ENCODE measurements at places on chromosomes 1 and 21.

DNA sequence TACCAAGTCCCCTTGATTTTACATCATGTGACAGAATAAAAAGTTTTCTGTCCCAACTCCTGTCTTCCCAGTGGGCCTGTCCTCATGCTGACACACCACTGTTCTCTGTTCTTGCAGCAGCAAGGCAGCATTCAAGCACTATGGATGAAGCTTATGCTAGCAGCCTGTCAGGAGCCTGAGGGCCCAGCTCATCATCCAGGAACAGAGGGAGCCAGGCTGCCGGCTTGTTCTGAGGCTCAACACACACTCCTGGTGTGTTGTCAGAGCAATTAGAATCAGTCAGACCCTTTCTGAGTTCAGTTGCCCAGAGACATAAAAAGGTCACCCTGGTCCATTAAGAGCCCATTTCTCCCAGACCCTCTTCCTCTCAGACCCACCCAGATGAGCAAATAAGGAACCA is 282.9 kb downstream of the SEC16B start:
- no peak overlapping the region for H3K27ac ChIP-seq
- H3K27me3 ChIP-seq, result no peaks in the 10 kb centered on the region
- no peaks in the 10 kb centered on the region for H3K4me1 ChIP-seq
- DNase-seq, result no peak
- no peaks in the 10 kb centered on the region for H3K36me3 ChIP-seq

- H3K4me1 ChIP-seq, result no peaks in the 10 kb centered on the region
- no peaks in the 10 kb centered on the region for H3K27me3 ChIP-seq
- H3K36me3 ChIP-seq, result no peaks in the 10 kb centered on the region
- no peak overlapping the region for H3K4me3 ChIP-seq
- H3K27ac ChIP-seq, result no peak overlapping the region
- DNase-seq, result no peak
Observed at GRCh38 chr1:50098591-50099021, 10.1 kb upstream of the ELAVL4 start.

DNA sequence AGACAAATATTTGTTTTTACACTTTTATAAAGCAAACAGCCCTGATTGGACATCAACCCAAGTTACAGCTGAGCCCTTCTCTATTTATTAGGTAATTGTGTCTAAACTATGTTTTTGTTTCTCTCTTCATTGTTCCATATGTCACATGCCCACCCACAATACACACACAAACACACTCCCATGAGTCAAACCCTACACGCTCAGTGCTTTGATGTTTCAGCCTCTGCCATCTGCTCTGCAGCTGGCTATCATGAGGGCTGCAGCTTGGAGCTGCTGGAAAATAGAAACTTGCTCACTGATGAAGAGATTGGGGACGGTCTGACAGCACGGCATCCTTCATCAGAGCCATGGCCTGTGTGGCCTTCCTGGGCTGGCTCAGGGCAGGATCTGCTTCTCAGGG is 41.7 kb downstream of the PSMG1 start:
- DNase-seq, result no peak
- H3K4me1 ChIP-seq, result no peaks in the 10 kb centered on the region
- H3K4me3 ChIP-seq, result no peak overlapping the region
- H3K27me3 ChIP-seq, result peaks cover 2% of the 10 kb centered on the region
- no peaks in the 10 kb centered on the region for H3K36me3 ChIP-seq
- H3K27ac ChIP-seq, result no peak overlapping the region

DNA sequence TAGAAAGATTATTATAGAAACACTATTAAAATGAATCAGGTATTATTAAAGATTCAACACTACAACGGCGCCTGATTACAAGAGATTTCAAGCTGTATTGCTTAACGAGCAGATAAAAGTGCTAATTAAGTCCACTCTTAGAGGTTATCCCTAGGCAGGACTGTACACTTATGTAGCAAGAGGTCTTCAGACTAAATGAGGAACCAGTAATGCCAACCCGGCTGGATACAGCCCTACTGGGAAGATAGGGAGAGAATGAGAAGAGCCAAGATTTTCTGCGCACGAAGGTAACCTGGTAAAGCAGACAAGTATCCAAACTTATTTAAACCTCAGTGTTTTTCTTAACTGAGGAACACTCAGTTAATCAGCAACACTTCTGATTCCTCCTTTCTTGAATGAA is 115.7 kb upstream of the HIVEP3 start:
- H3K36me3 ChIP-seq, result no peaks in the 10 kb centered on the region
- no peaks in the 10 kb centered on the region for H3K27me3 ChIP-seq
- H3K4me3 ChIP-seq, result peak overlapping the region; percentile 88
- no peak overlapping the region for H3K27ac ChIP-seq

DNA sequence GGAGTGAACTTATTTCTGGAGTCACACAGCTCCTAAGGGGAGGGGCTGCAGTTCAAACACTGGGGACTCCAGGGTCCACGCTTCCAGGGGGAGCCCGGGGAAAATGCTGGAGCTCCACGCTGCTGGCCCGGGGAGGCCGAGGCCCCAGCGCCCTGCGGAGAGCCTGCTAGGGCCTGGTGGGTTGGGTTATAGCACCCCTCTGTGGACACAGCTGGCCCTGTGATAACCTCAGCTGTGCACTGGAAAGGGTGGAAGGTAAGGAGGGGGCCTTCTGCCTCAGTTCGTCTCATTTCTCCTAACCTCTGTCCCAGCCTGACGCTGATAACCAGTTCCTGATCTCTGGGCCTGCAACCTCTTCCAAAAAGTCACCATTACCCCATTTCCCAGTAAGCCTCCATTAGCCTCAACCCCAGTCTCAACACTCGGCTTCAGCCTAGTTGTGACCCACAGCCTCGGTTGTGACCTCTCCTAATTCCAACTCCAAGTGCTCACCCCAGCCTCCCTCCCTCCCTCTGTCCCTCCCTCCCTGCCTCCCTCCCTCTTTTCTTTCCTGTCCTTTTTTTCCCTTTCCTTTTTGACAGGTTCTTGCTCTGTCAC is 7.1 kb downstream of the NBL1 start:
- DNase-seq, result peak; percentile 77
- no peaks in the 10 kb centered on the region for H3K27me3 ChIP-seq
- H3K36me3 ChIP-seq, result no peaks in the 10 kb centered on the region
- peaks cover 38% of the 10 kb centered on the region for H3K4me1 ChIP-seq

GRCh38 chr1:218863987-218864386 is 309.7 kb upstream of the LYPLAL1 start:
- H3K4me1 ChIP-seq, result no peaks in the 10 kb centered on the region
- H3K27me3 ChIP-seq, result no peaks in the 10 kb centered on the region
- no peaks in the 10 kb centered on the region for H3K36me3 ChIP-seq
- H3K4me3 ChIP-seq, result no peak overlapping the region

DNA sequence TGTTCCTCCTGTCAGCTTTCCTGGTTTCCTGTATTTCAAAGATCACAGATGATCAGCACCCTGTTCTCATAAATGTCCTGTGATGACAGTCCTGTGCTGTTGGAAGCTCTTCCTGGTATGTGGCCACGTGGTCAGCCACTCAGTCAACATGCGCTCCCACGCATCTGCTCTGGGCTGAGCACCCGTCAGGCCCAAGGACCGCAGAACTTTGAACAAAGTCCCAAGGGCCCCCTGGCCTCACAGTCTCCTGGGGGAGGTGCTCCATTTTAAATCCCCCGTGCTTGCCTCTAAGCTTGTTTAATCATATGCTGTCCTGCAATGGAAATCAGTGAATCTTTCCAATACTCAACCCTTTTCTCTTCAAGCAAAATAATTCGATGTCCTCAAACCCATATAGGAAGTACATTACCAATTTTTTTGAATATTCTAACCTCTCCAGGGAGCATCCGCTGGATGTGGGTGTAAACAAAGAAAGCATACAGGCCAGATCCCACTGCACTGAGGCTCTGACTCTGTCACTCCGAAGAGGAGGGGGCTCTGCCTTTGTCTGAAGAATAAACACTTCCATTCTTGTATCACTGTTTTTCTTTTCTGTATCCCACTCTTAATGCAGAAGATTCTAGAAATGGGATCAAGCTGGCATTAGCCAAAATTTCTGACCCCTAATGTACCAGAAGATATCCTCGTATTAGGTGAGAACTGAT is 250.3 kb downstream of the SDCCAG8 start:
- no peak overlapping the region for H3K4me3 ChIP-seq
- H3K36me3 ChIP-seq, result peaks cover 29% of the 10 kb centered on the region
- no peak for DNase-seq

GRCh38 chr1:199758626-199759255 is 268.8 kb upstream of the NR5A2 start:
- no peaks in the 10 kb centered on the region for H3K36me3 ChIP-seq
- DNase-seq, result no peak
- no peaks in the 10 kb centered on the region for H3K27me3 ChIP-seq
- no peaks in the 10 kb centered on the region for H3K4me1 ChIP-seq
- no peak overlapping the region for H3K27ac ChIP-seq

DNA sequence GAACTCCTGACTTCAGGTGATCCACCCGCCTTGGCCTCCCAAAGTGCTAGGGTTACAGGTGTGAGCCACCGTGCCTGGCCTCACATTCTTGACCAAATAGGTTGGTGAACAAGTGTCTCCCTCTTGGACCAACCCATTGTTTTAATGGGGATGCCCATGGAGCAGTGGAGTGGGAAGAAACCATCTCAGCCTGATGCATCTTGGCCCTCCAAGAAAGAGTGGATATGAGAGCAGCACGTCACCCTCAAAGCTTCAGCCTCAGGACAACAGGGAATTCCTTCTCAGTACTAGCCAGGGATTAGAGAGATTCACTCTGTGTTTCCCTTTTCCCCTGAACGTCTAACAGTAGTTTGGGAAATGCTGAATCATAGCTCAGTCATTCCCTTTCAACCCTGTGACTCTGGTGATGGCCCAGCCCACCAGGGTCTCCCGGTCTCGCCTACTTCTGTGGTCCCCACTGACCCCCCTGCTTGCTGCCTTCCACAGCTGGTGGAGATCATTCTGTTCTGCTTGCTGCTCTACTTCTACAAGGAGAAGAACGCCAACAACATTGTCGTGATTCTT is 37.4 kb downstream of the NIPAL3 start:
- no peaks in the 10 kb centered on the region for H3K4me1 ChIP-seq
- no peaks in the 10 kb centered on the region for H3K27me3 ChIP-seq
- no peak overlapping the region for H3K4me3 ChIP-seq
- no peak for DNase-seq

DNA sequence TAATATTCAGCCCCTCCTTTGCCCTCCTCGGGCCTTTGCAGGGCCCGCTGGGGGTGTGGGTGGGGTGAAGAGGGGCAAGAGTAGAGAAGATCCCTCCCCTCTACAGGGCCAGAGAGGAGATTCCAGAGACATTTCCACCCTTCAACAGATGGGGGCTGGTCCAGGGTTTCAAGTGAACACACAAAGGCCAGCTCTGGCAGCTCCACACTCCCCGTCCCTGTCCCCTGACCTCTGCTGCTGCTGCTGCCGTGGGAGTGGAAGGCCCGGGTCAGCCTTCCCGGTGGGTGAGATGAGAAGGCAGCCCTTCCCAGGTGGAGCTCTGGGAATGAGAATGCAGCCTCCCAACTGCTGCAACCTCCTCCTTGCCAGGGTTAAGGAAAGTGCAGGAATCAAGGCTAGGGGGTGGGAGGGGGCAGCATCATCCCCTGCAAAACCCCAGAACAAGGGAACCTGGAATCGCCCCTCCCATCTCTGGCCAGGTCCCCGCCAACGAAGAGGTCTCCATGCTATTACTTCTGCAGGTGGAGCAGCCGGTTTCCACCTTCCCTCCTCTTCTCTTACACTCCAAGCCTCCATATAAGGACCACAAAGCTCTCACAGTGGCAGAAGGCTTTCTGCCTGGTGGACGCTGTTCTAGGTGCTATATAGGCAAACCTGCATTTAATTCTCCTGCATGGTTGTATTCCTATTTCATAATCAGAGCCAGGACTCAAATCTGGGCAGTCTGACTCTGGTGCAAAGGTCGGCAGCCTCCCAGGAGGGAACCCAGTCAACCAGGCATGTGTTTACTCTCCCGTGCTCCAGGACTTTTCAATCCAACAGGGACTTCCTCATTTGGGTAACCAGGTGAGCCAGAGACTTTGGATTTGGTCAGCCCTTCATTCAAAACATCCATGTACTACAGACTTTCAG is 22.9 kb upstream of the ARHGEF10L start:
- H3K4me3 ChIP-seq, result no peak overlapping the region
- DNase-seq, result no peak
- H3K4me1 ChIP-seq, result no peaks in the 10 kb centered on the region
- no peaks in the 10 kb centered on the region for H3K27me3 ChIP-seq
- no peaks in the 10 kb centered on the region for H3K36me3 ChIP-seq
- H3K27ac ChIP-seq, result no peak overlapping the region

GRCh38 chr21:43754948-43755781 is 20.9 kb downstream of the CSTB start:
- no peak overlapping the region for H3K4me3 ChIP-seq
- H3K27ac ChIP-seq, result no peak overlapping the region
- H3K36me3 ChIP-seq, result peaks cover 62% of the 10 kb centered on the region
- DNase-seq, result no peak
- no peaks in the 10 kb centered on the region for H3K27me3 ChIP-seq

GRCh38 chr1:22736501-22737080 is 26.0 kb downstream of the EPHB2 start:
- H3K27ac ChIP-seq, result no peak overlapping the region
- peaks cover 4% of the 10 kb centered on the region for H3K27me3 ChIP-seq
- H3K4me1 ChIP-seq, result no peaks in the 10 kb centered on the region
- H3K36me3 ChIP-seq, result no peaks in the 10 kb centered on the region
- H3K4me3 ChIP-seq, result no peak overlapping the region

DNA sequence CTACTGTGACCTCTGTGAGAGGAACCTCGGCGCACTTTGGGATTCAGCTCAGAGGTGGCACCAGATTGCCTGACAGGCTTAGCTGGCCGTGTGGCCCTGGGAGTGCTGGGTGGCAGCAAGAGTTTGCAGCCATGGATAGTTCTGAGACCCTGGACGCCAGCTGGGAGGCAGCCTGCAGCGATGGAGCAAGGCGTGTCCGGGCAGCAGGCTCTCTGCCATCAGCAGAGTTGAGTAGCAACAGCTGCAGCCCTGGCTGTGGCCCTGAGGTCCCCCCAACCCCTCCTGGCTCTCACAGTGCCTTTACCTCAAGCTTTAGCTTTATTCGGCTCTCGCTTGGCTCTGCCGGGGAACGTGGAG is 67.5 kb downstream of the DISC1 start:
- H3K27me3 ChIP-seq, result no peaks in the 10 kb centered on the region
- no peak overlapping the region for H3K4me3 ChIP-seq
- H3K36me3 ChIP-seq, result peaks cover 20% of the 10 kb centered on the region
- H3K27ac ChIP-seq, result no peak overlapping the region
- peaks cover 3% of the 10 kb centered on the region for H3K4me1 ChIP-seq
- DNase-seq, result no peak

All from CD4-positive, alpha-beta T cell (primary cell).